ENCODE measurements at places on chromosomes 7 and 10. TPM values are rescaled to one million over a fixed set of nuclear protein-coding genes. Genes with fewer than 3 reads are reported as not detected.

DNA sequence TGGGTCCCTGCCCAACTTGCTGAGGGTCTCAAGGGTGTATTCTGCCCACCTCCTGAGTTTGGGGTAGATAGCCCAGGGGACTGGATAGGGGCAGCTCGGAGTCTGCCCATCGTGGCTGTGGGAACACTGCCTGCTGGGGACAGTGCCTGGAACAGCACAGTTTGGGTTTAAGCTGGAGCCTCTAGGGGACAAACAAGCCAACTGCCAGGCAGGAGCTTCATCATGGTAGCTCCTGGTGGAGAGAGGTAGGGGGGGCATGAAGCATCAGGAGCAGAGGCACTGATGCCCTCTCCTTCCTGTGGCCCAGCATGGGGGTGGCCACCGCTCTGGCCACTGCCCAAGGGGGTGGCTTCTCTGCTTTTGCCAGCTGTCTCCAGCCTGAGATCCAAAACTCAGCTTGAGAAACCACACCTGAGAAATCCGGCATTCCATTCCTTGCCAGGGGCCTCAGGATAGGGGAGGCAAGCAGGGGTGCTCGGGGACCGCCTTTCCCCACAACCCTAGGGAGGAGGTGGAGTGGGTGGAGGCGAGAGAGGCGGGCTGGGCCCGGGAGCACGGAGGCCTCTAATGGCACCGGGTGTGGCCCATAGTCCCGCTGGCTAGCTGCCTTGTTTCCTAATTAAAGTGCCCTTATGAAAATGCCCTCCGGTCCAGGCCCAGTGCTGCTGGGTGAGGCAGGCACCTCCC lies 47.6 kb downstream of the UNC5B start:
- H3K4me3 ChIP-seq, result no peak overlapping the region
- no peaks in the 10 kb centered on the region for H3K27me3 ChIP-seq
- H3K36me3 ChIP-seq, result no peaks in the 10 kb centered on the region
- no peak for DNase-seq
- peak overlapping the region; percentile 77 for H3K27ac ChIP-seq
- peaks cover 25% of the 10 kb centered on the region for H3K4me1 ChIP-seq

GRCh38 chr10:126536148-126536547 lies 134.3 kb downstream of the C10orf90 start:
- peak; percentile 5 for DNase-seq
- no peaks in the 10 kb centered on the region for H3K36me3 ChIP-seq
- H3K4me3 ChIP-seq, result no peak overlapping the region
- H3K27ac ChIP-seq, result no peak overlapping the region

DNA sequence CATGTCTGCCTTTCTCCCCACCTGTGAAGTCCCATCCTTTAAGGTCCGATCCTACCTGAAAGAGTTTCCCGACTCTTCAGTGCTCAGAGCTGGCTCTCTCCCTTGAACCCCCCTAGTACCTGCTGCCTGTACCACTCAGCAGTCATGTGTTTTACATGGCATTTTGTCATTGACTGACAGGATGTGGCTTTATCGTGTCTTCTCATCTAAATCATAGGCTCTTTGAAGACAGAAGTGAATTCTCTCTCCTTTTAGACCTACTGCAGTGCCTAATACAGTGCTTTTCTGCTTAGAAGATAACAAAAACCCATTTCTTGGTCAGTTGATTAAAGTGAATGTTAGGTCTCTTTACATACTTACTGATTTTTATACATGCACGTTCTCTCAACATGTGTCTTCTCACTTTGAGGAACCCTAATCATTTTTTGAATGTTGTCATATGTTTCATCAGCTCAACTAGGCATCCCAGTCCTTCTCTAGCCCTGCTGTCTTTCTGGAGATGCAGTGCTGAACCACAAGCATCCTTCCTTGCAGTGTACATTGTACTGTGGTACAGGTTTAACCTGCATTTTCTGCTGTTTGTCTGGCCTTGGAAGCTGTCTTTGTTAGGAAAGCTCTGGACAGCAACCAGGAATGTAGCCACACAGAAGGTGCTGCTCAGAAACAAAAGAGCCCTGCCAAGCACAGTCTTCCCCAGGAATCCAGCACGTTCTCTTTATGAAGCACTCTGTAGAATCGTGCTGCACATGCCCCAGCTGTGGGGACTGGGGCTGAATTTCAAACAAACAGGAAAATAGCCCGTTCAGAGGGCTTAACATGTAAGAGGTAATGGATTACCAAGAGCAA lies 28.1 kb upstream of the LRRC4 start:
- no peaks in the 10 kb centered on the region for H3K36me3 ChIP-seq
- peaks cover 24% of the 10 kb centered on the region for H3K4me1 ChIP-seq
- DNase-seq, result no peak
- no peaks in the 10 kb centered on the region for H3K27me3 ChIP-seq
- H3K4me3 ChIP-seq, result no peak overlapping the region

DNA sequence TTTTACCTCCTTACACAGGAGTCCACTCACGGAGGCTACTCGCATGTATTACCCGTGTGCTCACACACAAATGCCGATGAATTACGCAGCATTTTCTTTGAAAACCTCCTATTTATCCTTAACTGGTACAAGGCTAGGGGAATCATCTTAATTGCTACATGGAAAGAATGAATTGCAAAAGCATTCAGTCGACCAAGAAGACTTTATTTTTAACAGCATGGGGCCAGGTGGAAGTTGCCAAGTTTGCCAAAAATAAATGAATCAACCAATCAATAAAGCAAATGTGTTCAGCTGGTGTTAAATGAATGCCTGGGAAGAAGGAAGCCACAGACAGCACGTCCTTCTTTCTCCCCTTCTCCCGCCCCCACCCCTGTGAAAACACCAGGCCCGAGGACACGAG lies 55.8 kb downstream of the CTBP2 start:
- peaks cover 34% of the 10 kb centered on the region for H3K36me3 ChIP-seq
- no peaks in the 10 kb centered on the region for H3K27me3 ChIP-seq
- DNase-seq, result no peak
- peaks cover 12% of the 10 kb centered on the region for H3K4me1 ChIP-seq
- no peak overlapping the region for H3K27ac ChIP-seq
- H3K4me3 ChIP-seq, result no peak overlapping the region

- H3K4me1 ChIP-seq, result no peaks in the 10 kb centered on the region
- DNase-seq, result no peak
- no peak overlapping the region for H3K27ac ChIP-seq
- no peaks in the 10 kb centered on the region for H3K27me3 ChIP-seq
Measured at GRCh38 chr10:123808906-123809305, 82.7 kb downstream of the CPXM2 start.

GRCh38 chr7:85602196-85602595 lies 415.3 kb upstream of the SEMA3D start:
- no peak overlapping the region for H3K4me3 ChIP-seq
- peak; percentile 36 for DNase-seq
- no peaks in the 10 kb centered on the region for H3K4me1 ChIP-seq
- no peak overlapping the region for H3K27ac ChIP-seq
- H3K36me3 ChIP-seq, result no peaks in the 10 kb centered on the region

DNA sequence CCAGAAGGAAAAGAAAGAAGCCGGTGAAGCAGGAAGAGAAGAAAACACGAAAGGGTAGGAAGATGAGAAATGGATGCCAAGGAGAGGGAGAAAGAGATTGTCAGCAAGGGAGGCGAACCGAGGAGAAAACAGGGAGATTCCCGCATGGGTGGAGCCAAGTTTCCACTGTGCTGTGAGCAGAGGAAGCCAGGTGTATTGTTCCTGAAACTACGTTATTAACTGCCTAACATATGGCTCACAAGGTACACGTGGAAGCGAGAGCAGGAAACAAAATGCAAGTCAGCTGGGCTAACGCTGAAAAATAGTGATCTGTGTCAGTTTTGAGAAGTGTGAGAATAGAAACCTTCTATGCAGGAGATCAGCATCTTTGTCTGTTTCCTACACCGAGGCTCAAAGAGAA lies 20.4 kb upstream of the HIPK2 start:
- H3K27me3 ChIP-seq, result no peaks in the 10 kb centered on the region
- H3K4me1 ChIP-seq, result peaks cover 8% of the 10 kb centered on the region
- peaks cover 7% of the 10 kb centered on the region for H3K36me3 ChIP-seq
- DNase-seq, result no peak

DNA sequence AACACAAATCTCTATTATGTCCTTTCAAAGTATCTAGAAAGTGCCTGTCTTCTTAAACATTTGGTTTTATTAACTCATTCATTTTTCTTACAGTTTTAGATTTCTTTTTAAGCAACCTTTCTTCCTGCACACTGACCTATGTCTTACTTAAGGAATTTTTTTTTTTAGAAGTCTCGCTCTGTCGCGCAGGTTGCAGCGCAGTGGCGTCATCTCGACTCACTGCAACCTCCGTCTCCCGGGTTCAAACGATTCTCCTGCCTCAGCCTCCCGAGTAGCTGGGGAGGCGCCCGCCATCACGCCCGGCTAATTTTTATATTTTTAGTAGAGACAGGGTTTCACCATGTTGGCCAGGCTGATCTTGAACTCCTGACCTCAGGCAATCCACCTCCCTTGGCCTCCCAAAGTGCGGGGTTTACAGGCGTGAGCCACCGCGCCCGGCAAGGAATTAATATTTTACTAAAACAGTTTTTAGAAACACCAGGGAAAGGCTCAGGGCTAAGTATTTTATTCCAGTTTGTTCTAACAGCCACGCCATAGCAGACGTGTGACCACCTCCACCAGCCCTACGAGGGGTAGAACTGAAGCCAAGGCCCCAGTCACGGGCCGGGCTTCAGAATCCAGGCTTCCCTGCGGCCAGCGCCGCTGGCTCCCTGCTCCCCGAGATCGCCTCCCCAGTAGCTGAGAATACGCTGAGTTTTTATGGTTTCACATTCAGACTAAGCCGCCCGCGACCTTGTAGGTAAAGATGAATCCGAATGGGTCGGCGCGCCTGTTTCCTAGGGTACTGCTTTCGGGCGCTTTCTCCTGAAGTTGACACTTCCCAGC lies 941 bp upstream of the LUC7L2 start:
- H3K27ac ChIP-seq, result peak overlapping the region; percentile 84
- peaks cover 2% of the 10 kb centered on the region for H3K36me3 ChIP-seq
- H3K27me3 ChIP-seq, result no peaks in the 10 kb centered on the region
- H3K4me1 ChIP-seq, result no peaks in the 10 kb centered on the region
- H3K4me3 ChIP-seq, result peak overlapping the region; percentile 56

DNA sequence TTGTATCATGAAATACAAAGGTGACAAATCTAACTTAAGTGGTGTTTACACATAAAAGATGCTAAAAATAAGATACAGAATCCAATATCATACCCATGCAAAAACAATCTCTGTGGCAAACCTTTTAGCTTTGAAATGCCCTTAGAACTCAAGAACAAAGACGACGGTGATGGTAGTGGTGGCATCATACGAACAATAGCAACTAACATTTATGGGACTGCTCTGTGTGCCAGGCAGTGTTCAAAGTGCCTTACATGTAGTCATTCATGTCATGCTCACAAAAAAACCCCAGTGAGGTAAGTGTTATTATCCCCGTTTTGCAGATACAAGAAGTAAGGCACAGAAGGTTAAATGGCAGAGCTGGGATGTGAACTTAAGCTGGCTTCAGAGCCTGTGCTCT lies 563.9 kb downstream of the PARD3 start:
- no peak overlapping the region for H3K27ac ChIP-seq
- no peaks in the 10 kb centered on the region for H3K4me1 ChIP-seq
- no peaks in the 10 kb centered on the region for H3K27me3 ChIP-seq
- no peaks in the 10 kb centered on the region for H3K36me3 ChIP-seq

DNA sequence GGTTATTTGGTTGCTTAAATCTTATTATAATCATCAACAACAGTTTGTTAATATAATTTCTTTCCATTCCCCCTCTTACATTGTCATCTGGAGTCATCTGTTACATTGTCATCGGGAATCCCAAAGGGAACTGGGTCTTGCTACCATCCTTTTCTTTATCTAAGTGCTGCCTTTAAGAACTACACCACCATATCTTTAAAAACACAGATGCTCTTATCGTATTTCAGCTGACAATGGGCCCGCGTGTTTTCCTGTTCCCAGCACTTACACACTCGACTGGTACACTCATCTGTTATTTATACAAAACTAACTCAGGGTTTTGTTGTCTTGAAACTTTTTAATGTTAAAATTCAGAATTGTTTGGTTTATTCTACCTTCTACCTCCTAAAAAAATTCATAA lies 256.2 kb upstream of the MGMT start:
- no peaks in the 10 kb centered on the region for H3K27me3 ChIP-seq
- H3K4me3 ChIP-seq, result no peak overlapping the region
- no peak overlapping the region for H3K27ac ChIP-seq
- no peak for DNase-seq
- no peaks in the 10 kb centered on the region for H3K36me3 ChIP-seq
- no peaks in the 10 kb centered on the region for H3K4me1 ChIP-seq

GRCh38 chr7:101744588-101744987 lies 72.8 kb upstream of the CUX1 start:
- no peaks in the 10 kb centered on the region for H3K36me3 ChIP-seq
- no peak overlapping the region for H3K27ac ChIP-seq
- peaks cover 3% of the 10 kb centered on the region for H3K4me1 ChIP-seq
- no peak overlapping the region for H3K4me3 ChIP-seq

- DNase-seq, result peak; percentile 24
- no peaks in the 10 kb centered on the region for H3K36me3 ChIP-seq
- peaks cover 27% of the 10 kb centered on the region for H3K27me3 ChIP-seq
- H3K4me1 ChIP-seq, result peaks cover 6% of the 10 kb centered on the region
- no peak overlapping the region for H3K4me3 ChIP-seq
Measured at GRCh38 chr10:71623098-71623985, 96.2 kb downstream of the C10orf105 start.

DNA sequence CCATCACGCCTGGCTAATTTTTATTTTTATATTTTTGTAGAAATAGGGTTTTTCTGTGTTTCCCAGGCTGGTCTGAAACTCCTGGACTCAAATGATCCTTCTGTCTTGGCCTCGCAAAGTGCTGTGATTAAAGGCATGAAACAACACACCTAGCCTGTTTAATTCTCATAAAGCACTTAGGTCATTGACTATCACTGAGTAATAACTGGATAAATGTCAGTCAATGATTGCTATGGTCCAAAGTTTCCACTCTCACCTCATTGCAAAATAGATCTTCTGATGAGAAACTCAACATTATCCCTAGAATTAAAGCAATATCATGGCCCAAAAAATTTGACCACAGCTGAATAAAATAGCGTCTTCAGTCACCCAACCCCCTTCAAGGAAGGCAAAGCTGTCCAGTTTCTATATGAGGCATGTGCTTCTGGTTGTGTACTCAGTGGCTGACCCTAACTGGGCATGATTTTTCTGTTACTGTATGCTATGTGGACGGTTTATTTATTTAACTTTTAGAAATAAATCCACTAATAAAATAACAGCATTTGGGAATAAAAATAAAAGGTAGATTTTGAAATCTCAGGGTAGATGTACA lies 86.5 kb upstream of the LRRN3 start:
- H3K36me3 ChIP-seq, result no peaks in the 10 kb centered on the region
- no peaks in the 10 kb centered on the region for H3K27me3 ChIP-seq
- DNase-seq, result no peak
- no peak overlapping the region for H3K4me3 ChIP-seq
- peaks cover 1% of the 10 kb centered on the region for H3K4me1 ChIP-seq

The BAMBI gene
- 13.4 TPM for polyA plus RNA-seq

The PPP2R2D gene
- 22.8 TPM for polyA plus RNA-seq

The LRRTM3 gene
- polyA plus RNA-seq, result not detected

The ZNF438 gene
- 1.8 TPM for polyA plus RNA-seq

The GDF10 gene
- polyA plus RNA-seq, result 0.26 TPM

The RGR gene
- polyA plus RNA-seq, result not detected

The HOXA10 gene
- polyA plus RNA-seq, result 0.10 TPM
